ENCODE measurements at places on chromosomes 3 and 15.

GRCh38 chr3:30668051-30668609, 61.7 kb downstream of the TGFBR2 start:
- no peak for DNase-seq

DNA sequence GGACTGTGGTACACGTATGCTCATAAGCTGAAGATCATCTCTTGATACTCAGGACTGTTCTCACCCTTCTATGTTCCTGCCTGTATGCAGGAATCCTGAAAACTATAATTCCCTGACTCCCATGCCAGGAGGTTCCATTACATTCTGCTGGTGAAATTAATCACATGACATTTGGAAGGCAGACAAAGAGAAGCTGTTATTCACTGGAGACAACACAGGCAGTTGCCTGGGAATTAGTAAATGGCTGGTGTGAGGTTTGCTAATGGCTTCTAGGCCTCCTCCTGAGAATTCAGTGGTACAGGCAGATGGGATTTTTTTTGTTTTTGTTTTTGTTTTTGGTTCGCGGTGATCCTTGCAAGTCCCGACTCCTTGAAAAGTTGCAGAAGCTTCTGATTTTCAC, 91.4 kb downstream of the CTNNB1 start:
- DNase-seq, result no peak

- DNase-seq, result no peak
Measured at GRCh38 chr15:90358124-90359033, 6.3 kb downstream of the ZNF774 start.

DNA sequence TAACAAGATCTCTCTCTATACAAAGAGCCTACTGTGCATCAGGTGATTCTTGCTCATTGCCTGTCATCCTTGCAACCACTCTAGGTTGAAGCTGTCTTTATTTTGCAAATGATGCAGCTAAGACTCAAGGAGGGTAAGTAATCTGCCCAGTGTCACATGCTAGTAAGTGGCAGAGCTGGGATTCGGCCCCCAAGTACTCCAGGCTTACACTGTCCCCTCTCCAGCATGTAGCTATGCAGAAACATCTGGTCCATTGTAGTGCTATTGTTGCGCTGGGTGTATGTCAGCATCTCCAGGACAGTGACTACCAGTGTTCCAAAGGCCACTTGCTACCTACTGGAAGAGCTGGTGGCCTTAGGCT, 248.9 kb downstream of the SLCO3A1 start:
- no peak for DNase-seq

- DNase-seq, result peak; percentile 15
Measured at GRCh38 chr3:17194116-17194515, 309.4 kb downstream of the PLCL2 start.

- no peak for DNase-seq
Measured at GRCh38 chr15:39819533-39819932, 36.9 kb upstream of the FSIP1 start.

GRCh38 chr15:76160426-76161152, 100.8 kb downstream of the TMEM266 start:
- DNase-seq, result no peak

GRCh38 chr15:62964251-62964650, 78.3 kb upstream of the TPM1 start:
- DNase-seq, result no peak

DNA sequence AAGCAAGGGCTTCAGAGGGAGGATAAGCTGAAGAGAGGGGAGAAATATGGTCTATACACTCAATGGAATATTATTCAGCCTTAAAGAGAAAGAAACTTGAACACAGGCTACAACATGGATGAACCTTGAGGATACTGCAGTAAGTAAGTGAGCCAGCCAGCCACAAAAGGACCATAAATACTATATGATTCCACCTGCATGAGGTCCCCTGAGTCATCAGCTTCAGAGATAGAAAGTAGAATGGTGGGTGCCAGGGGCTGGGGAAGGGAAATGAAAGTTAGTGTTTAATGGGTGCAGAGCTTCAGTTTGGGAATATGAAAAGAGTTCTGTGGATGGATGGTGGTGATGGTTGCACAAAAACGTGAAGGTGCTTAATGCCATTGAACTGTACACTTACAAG, 68.4 kb upstream of the SEC13 start:
- DNase-seq, result no peak

DNA sequence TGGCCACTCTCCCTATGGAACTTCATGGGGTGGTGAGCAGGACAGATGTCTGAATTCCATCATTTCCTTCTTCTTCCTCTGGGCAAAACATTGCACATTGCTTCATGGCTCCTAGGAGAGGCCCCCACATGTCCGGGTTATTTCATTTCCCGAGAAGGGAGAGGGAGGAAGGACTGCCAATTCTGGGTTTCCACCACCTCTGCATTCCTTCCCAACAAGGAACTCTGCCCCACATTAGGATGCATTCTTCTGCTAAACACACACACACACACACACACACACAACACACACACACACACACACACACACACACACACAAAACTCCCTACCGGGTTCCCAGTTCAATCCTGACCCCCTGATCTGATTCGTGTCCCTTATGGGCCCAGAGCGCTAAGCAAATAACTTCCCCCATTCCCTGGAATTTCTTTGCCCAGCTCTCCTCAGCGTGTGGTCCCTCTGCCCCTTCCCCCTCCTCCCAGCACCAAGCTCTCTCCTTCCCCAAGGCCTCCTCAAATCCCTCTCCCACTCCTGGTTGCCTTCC, 1.9 kb downstream of the RHO start:
- DNase-seq, result no peak

DNA sequence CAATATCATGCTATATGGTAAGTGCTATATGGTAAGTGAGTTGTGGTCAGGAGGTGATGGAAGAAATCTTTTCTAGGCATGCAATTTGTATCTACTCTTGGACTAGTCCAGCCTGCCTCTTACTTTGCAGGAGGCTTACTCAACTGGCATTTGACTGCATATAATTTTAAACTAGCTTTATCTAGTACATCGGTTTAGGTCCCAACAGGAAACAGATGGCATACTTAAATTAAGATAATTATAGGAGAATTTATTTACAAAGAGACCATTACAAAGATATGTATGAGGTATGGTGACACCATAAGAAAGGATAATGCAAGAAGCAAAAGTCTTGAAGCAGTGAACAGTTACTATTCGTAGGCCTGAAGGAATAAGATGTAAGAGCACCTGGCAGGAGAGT, 7.8 kb downstream of the SLC28A2 start:
- no peak for DNase-seq

GRCh38 chr3:61417352-61417751, 144.0 kb upstream of the PTPRG start:
- no peak for DNase-seq

DNA sequence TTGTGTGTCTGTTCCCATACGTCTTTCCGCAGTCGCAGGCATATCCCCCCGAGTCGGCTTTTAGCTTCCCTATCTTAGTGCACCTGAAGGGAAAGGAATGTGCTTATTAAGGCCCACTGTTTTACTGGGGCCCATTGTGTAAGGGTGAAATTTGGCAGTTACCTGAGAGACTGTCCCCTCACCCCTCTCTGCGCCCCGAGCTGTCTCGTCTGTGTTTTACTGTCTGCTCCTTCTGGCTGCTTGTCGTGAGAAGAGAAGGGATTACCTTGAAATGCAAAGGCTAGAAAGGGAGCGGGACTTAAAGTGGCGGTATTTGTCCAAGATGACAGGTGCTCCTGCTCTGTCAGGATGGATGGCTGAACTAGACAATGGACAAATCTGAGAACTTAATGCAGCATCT, 233.0 kb upstream of the POU1F1 start:
- DNase-seq, result no peak

- no peak for DNase-seq
Measured at GRCh38 chr3:123798550-123798949, 85.6 kb downstream of the MYLK start.

- no peak for DNase-seq
Measured at GRCh38 chr15:40115670-40116093, 7.0 kb upstream of the BMF start.

- DNase-seq, result no peak
Measured at GRCh38 chr15:43868406-43868805, 41.6 kb downstream of the WDR76 start.

GRCh38 chr3:153291059-153291685, 129.1 kb downstream of the RAP2B start:
- DNase-seq, result no peak

GRCh38 chr3:127707851-127708411, 35.2 kb downstream of the ABTB1 start:
- no peak for DNase-seq

DNA sequence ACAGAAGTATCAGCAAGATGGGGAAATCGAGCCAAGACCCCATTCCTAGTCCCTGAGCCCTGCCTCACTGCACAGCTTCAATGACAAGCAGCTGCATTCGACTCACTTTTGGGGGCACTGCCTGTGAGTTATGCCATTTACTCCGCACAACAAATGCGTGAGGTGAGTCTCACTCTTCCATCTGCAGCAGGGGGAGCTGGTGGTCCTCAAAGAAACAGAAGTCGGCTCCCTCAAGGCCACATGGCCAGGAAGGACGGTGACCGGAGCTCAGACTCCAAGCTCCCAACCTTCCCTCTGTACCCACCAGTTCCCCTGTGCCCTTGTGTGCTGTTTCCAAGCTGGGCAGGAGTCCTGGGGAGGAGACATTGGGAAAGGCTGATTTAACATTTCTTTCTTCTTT, 127.7 kb upstream of the IQSEC1 start:
- DNase-seq, result no peak

GRCh38 chr15:77658304-77658703, 25.6 kb upstream of the LINGO1 start:
- no peak for DNase-seq

DNA sequence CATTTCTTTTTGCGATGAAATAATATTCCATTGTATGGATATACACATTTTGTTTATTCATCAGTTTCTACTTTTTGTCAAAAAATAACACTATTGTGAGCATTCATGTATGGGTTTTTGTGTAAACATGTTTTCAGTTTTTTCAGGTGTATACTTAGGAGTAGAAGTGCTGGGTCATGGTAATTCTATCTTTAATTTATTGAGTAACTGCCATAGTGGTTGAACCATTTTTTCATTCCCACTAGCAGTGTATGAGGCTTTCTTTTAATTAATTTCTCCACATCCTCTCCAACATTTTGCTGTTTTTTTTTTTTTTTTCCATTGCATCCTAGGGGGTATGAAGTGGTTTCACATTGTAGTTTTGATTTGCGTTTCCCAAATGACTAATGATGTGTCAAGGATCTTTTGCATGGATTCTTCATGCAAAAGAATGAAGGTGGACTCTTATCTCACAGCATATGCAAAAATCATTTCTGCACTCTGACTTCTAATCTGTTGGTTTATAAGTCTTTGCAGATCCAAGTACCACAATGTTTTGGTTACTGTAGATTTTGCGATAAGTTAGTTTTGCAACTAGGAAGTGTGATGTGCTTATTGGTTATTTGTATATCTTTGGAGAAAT, 12.6 kb downstream of the ATP2C1 start:
- no peak for DNase-seq

DNA sequence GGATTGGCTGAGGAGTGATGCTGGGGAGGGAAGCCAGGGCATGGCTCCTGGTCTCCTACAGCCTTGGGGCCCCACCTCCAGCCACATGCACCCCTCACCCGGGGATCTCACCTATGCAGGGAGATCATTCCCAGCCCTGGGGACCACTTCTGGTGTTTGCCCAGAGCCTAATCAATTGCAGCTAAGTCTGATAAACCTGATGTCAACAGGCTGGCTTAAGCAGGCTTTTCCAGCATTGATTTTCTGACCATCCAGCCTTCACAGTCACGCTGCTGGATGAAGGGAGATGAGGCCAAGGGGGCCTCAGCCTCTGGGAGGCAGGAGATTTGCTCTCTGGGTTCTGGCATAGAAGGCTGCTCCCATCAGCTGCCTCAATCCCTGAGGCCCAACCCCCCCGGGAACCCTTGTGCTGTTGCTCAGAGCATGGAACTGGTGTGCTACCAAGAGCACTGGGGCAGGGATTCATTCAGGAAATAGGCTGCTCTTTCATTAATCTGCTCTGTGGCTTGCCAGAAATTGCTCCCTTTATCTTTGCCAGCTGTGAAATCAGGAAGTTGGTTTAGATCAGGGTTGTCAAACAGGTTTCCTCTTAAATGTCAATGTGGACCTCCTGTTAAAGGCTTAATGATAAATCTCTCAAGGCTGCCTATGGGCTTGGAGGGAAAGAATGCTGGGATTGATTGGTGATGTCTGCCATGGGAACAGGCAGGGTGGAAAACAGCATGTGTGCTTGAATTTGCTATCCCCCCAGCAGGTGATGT, 19.0 kb downstream of the FAM3D start:
- no peak for DNase-seq

GRCh38 chr3:157423337-157423736, 13.3 kb upstream of the PTX3 start:
- no peak for DNase-seq

GRCh38 chr3:104297617-104298016, 1069.1 kb upstream of the ALCAM start:
- DNase-seq, result no peak

GRCh38 chr3:8847317-8847716, 77.9 kb upstream of the OXTR start:
- no peak for DNase-seq

DNA sequence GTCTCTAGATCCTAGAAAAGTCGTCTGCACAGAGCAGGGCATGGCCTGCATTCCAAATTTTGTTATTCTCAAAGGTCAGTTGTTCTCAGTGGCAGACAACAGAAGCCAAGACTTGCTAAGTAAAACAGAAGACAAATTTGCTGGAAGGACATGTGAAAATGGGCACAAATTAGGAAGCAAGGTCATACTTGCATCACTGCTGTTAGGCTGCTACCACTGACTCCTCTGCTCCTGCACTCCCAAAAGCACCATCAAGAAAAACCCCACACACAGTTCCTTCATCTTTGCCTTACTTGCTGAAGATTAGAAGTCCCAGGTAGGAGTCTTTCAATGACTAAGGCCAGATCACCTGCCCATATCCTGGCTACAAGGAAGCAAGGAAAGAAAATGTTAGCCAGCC, 69.9 kb upstream of the ATP2C1 start:
- no peak for DNase-seq

DNA sequence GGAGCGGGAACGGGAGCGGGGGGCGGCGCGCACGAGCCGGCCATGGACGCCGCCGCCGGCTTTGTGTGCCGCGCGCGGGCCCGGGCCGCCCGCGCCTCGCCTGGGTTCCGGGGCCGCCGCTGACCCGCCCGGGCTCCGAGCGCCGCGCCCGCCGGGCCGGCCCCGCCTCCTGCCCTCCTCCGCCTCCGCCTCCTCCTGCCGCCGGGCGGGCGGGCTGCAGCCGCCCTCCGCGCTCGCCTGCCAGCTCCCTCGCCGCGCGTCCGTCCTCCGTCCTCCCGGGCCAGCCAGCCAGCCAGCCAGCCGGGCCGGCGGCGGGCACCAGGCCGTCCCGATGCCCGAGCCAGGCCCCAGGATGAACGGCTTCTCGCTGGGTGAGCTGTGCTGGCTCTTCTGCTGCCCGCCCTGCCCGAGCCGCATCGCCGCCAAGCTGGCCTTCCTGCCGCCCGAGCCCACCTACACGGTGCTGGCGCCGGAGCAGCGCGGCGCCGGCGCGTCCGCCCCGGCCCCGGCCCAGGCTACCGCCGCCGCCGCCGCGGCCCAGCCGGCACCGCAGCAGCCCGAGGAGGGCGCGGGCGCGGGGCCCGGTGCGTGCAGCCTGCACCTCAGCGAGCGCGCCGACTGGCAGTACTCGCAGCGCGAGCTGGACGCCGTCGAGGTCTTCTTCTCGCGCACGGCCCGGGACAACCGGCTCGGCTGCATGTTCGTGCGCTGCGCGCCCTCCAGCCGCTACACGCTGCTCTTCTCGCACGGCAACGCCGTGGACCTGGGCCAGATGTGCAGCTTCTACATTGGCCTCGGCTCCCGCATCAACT, at the start of gene ABHD17C:
Gene ABHD17C, plus strand, starts transcription at position 212 of the 812 bp plus-strand sequence. Its CDS starts 120 bp downstream, at position 332.
- peak; percentile 2 for DNase-seq
